ENCODE measurements at places on chromosomes 6 and 20.

GRCh38 chr20:62921119-62921687, 5.1 kb downstream of the DIDO1 start:
- DNase-seq, result peak; percentile 78

DNA sequence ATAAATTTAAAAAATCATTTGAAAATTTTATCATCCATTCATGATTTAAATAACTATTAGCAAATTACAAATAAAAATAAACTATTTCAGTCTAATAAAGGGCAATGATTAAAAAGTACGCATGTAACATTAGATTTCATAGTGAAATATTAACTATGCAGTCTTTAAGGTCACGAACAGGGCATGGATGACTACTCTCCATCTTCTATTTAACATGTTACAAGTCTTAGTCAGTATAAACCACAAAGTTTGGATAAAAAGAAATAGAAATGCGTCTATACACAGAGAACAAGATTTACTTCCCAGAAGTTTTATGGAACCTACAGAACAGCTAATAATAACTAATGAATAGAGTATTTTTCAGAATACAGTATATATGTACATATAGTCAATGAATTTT, 1016.0 kb downstream of the EYS start:
- DNase-seq, result no peak

DNA sequence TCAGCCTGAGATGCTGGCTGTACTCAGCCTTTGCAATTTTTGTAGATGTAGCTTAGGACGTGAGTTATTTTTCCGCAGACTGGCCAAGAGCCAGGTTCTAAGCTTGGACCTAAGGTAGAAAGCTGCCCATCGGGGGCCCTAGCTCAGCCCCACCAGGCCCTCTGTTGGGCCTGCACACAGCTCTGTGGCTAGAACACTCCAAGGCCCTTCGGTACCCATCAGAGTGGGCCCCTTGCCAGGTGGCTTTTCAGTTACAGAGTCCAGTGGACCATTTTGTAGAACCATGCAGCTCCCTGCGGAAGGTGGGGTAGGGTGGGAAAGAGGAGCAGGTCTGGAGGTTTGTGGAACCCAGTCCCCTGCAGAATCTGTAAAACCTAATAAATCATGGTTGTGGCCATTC, 22.6 kb downstream of the UCKL1 start:
- no peak for DNase-seq

DNA sequence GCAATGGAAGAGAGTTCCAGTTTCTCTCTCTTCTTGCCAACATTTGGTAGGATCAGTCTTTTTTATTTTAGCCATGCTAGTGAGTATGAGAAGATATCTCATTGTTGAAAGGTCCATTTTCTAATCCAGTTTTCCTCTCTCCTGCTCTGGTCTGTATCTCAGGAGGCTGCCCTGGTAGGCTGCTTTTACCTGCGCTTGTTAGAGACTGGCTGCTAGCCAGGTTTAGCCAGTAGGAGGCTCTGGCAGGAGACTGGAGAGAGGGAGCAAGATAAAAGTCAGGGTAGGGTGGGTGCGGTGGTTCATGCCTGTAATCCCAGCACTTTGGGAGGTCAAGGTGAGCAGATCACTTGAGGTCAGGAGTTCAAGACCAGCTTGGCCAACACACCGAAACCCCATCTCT, 68.6 kb upstream of the FOXP4 start:
- DNase-seq, result no peak

GRCh38 chr20:37233548-37234253, 27.9 kb downstream of the GHRH start:
- DNase-seq, result no peak

DNA sequence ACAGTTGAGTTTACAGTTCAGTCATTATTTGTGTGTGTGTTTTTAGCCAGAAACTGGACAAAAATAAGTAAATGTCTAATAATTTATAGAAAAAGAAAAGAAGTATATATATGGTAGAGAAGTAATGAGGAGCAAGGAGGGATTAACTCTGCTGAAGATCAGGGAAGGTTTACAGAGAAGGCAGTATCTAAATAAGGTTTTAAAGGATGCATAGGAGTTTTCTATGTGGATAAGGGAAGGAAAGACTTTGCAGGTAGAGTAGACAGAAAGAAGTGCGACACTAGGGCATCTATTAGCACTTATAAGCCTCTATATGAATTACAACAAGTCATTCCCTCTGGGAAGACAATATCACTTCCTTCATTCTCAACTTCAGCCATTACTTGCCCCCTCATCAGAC, 34.3 kb downstream of the ISM1 start:
- DNase-seq, result no peak

All from CD4-positive, alpha-beta T cell treated with Interferon alpha-2 for 1 hour (primary cell).